ENCODE measurements at places on chromosomes 2 and 18.

GRCh38 chr2:221629468-221629867 is 57.4 kb upstream of the EPHA4 start:
- DNase-seq, result no peak

- DNase-seq, result no peak
These were observed 28.6 kb downstream of the TEX44 start for GRCh38 chr2:231621051-231621879.

- no peak for DNase-seq
These were observed 1652.4 kb upstream of the TMEFF2 start for GRCh38 chr2:193847130-193847529.

GRCh38 chr2:59033661-59034060 is 792.5 kb upstream of the FANCL start:
- DNase-seq, result no peak

DNA sequence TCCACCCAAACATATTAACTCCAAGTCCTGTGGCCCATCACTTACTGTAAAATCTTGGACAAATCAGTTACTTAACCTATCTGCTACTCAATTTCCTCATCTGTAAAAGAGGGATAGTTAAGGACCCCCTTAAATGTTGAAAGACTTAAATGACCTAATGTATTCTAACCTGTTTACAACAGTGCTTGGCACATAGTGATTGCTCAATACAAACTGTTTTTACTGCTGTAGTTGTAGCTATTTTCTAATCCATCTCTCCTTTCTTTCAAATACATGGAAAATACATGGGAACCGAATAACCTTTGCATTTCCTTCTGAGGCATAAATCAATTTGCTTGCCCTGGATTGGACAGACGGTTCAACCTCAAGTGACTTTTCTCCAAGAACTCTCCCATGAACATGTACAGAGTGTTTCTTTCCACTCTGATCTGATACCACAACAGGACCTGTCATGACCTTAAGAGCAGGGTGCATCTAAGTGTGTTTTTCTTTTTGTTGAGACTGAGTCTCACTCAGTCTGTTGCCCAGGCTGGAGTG is 2.7 kb downstream of the LNPK start:
- DNase-seq, result no peak

- no peak for DNase-seq
These were observed 138.6 kb downstream of the BCL2 start for GRCh38 chr18:63180971-63181376.

DNA sequence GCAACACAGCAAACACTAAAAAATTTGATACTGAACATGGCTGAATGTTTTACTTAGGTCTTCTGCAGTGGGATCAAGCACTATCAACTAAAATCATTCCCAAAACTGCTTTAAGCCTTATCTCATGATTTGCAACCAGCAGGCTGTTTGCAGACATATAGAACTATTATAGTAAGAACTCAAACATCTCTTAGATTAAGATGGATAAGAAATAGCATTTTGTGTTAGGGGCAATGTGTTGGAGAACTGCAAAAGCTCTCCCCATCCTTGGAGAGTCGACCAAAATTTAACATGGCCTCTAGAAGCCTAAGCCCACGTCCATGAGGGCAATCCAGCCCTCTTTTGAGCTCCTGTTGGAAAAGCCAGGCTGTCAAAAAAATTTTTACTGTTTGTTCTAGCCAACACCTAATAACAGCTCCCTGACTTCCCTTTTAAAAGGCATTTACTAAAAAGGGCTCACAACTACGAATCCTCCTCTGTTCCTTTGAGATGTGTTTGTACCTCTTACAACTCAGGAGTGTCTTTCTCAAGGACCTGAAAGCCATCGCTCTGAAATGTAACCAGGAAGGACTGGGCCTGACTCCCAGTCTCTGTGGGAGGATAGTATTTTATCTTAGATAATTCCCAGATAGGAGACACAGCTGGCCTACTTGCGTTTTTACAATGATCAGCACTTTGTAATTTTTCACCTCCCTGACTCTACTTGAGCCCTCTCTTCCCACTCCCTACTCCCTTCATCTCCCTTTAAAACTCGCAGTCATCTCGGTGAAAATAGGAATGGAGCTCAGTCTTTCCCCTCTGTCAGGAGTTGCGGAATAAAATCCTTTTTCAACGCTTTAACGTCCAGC is 1.4 kb downstream of the KRCC1 start:
- no peak for DNase-seq

DNA sequence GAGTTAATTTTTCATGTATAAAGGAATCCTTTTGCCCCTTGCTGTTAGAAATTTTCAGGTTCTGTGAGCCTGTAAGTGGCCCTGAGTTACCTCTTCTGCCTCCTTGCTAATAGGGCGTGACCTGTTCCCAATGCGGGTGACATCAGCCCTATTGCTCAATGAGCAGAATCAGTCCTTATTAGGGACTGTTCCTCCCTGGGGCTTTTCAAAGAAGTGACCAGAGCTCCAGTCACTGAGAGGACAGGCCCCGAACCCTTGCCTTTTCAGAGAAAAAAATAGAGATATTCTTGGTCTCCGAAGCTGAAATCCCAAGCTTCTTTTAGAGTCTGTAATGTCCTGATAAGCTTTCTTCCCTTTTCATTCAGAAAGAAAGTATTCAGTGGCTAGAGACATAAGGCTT is 8.2 kb upstream of the APOB start:
- no peak for DNase-seq

DNA sequence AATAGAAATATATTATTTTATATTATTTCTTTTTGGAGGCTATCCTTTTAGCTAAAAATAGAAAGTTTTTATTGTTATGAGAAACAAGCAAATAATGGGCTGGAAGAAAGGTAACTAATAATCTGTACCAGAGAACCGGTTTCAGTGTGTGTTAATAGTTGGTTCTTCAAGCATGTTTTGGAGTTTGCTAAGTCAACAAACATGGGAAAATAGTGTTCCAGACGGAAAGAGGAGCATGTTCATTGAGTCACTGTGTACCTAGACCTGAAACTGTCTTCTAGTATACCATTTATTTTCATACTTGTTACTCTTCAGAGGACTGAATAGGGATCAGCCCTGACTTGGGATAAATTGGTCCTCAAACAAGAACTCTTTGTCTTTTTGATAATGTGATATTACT is 134.5 kb upstream of the CWC22 start:
- DNase-seq, result no peak

GRCh38 chr2:145563741-145564615 is 1044.1 kb upstream of the ZEB2 start:
- no peak for DNase-seq

- no peak for DNase-seq
These were observed 8.4 kb downstream of the POMC start for GRCh38 chr2:25159949-25160348.

GRCh38 chr2:71724793-71725192 is 271.4 kb downstream of the DYSF start:
- DNase-seq, result no peak

GRCh38 chr2:10527585-10527984 is 79.5 kb upstream of the ODC1 start:
- no peak for DNase-seq

DNA sequence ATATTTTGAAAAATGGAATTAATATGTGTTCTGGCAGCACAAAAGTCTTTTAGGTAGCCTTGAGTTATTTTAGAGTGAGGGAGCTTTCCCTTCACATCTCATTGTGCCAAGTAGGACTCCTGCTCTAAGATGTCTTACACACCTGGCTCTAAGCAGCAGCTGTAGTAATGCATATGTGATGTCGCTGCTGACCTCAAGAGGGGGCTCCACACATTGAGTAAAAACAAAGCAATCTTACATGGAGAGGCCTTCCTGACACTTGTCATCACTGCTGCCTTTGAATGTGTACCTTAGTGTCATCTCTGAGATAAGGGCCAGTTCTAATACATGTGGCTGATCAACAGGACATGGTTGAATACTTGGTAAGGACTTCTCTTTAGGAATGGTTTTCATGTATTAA is 75.8 kb downstream of the ACTR3 start:
- DNase-seq, result no peak

DNA sequence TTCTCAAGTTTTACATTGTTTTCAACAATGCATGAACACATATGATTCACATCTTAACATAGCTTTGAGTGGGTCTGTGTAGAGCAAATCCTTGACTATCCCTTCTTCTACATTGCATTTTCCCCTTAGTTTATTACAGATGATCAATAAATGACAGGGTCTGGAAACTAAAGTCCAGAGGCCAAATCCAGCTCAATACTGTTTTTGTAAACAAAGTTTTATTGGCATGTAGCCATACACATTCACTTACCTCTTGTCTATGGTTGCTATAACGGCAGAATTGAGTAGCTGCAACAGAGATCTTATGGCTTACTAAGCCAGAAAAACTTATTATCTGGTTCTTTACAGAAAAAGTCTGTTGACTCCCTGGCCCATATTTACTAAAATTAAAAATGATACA is 12.8 kb downstream of the FANCL start:
- no peak for DNase-seq

- no peak for DNase-seq
These were observed 22.9 kb upstream of the FSHR start for GRCh38 chr2:49177194-49177593.

- no peak for DNase-seq
These were observed 4.8 kb downstream of the AMER3 start for GRCh38 chr2:130759906-130760753.

DNA sequence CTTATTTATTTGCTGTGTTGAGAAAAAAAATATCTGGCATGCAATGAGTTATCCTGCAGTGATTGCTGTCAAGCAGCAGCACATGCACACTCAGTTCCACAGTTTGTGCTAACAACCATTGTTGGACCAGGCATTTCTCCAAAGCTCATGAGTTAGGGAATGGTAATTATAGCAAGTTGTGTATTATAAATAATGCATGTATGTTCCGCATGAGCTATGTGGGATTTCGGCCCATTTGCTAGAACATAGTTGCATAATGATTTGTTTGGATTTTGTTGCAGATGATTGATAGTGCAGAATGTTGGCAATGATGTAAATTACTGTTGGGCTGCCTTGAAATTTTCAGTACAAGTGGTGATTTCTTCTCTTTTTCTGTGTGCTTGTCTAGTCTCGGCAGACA is 10.7 kb downstream of the KCNJ3 start:
- no peak for DNase-seq

DNA sequence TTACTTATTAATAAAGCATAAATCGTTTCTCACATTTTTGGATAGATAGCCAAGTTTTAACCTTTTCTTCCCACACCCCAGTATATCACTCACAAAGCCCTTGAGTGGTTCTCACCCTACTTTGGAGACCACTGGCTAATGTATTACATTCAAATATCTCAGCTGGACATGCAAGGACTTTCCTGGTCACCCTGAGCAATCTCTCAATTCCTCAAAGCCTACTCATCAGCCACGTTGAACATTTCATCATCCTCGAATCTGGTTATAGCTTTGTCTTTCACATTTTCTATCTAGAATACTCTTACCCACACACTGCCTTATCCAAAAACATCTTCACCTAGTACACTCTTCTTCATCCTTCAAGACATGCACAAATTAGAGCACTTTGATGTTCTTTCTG is 71.1 kb upstream of the MAPRE2 start:
- no peak for DNase-seq

DNA sequence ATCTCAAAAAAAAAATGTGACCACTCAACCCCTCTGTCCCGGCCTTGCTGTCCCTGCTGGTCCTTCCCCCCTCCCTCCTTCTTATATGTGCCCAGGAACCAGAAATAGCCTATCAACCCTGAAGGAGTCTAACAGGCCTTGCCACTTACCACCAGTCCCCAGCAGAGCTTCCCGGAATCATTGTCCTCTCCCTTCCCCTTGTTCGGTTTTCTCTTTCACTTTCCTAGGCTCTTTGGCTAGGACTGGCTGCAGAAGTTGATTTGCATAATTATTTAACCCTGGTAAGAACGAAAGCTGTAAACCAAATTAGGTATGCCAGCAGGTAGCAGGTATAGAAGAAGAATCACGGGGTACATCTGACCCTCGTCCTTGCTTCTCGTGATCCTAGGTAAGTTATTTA is 72.6 kb upstream of the ZNF532 start:
- no peak for DNase-seq
